ENCODE measurements at places on chromosomes 5 and 9. TPM values are rescaled to one million over a fixed set of nuclear protein-coding genes. Genes with fewer than 3 reads are reported as not detected.

NR5A1 gene
- not detected for polyA plus RNA-seq

SPINK13 gene
- polyA plus RNA-seq, result not detected

DOCK2 gene
- polyA plus RNA-seq, result 5.5 TPM

SHISAL2B gene
- 21.1 TPM for polyA plus RNA-seq

PLAC8L1 gene
- 2.0 TPM for polyA plus RNA-seq

GPRIN1 gene
- polyA plus RNA-seq, result 4.4 TPM

INSL4 gene
- not detected for polyA plus RNA-seq

ZNF462 gene
- 31.1 TPM for polyA plus RNA-seq

COMMD10 gene
- 68.9 TPM for polyA plus RNA-seq

TNIP1 gene
- 12.2 TPM for polyA plus RNA-seq

OBP2B gene
- polyA plus RNA-seq, result not detected

ARAP3 gene
- 18.4 TPM for polyA plus RNA-seq

MEF2C gene
- polyA plus RNA-seq, result 1.6 TPM

PCDHB4 gene
- polyA plus RNA-seq, result 0.87 TPM

PRRX2 gene
- polyA plus RNA-seq, result 5.8 TPM

TEX53 gene
- not detected for polyA plus RNA-seq

ARSI gene
- polyA plus RNA-seq, result 0.99 TPM

BRINP1 gene
- polyA plus RNA-seq, result 11.8 TPM

TOR1B gene
- polyA plus RNA-seq, result 10.6 TPM

F12 gene
- polyA plus RNA-seq, result 8.1 TPM

DIAPH1 gene
- polyA plus RNA-seq, result 43.5 TPM

FAM200C gene
- polyA plus RNA-seq, result 3.3 TPM

IL5 gene
- polyA plus RNA-seq, result not detected

TLX3 gene
- polyA plus RNA-seq, result not detected

TMEM232 gene
- 1.9 TPM for polyA plus RNA-seq

LAMC3 gene
- polyA plus RNA-seq, result 8.2 TPM

CYLC2 gene
- not detected for polyA plus RNA-seq

SPATA31E1 gene
- polyA plus RNA-seq, result 0.05 TPM

LECT2 gene
- polyA plus RNA-seq, result 0.45 TPM

Measured in GM23338 (cell line).